Activated CD8-positive, alpha-beta T cell treated with anti-CD3 and anti-CD28 coated beads for 36 hours (primary cell): ENCODE measurements at places on chromosomes 11 and 22.

DNA sequence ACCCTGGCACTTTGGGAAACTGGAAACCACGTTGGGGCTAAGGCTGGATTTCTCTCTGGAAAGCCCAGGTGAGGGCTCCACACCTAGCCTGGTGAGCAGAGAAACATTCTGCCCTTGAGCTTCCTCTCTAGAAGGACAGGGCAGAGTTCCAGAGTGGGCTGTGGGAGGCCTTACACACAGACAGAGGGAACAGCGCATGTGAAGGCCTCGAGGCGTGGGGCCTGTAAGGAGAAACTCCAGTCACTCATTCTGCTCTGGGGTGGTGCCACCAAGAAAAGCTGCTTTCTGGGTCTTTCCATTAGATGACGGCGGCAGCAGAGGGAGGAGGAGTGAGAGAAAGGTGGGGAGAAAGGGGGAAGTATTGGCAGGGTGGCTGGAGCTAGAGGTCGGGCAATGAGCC is 183.1 kb downstream of the CHST1 start:
- no peak for DNase-seq

- no peak for DNase-seq
Observed at GRCh38 chr11:2846056-2846455, 39.5 kb downstream of the CDKN1C start.

DNA sequence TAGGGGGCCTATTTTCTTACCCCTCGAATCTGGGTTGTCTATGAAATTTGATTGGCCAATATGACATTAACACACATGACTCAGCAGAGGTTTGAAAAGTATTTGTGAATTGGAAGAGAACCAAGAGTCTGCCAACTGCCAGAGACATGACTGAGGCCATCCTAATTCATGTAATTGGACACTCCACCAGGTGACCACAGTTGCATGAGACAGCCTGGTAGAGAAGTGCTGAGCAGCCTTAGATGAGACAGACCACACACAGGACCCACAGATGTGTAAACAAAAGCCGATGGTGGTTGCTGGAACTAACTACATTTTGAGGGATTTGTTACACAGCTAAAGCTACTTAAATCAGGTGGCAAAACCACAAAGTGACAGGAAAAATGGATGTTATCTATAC is 855 bp upstream of the MS4A5 start:
- no peak for DNase-seq

DNA sequence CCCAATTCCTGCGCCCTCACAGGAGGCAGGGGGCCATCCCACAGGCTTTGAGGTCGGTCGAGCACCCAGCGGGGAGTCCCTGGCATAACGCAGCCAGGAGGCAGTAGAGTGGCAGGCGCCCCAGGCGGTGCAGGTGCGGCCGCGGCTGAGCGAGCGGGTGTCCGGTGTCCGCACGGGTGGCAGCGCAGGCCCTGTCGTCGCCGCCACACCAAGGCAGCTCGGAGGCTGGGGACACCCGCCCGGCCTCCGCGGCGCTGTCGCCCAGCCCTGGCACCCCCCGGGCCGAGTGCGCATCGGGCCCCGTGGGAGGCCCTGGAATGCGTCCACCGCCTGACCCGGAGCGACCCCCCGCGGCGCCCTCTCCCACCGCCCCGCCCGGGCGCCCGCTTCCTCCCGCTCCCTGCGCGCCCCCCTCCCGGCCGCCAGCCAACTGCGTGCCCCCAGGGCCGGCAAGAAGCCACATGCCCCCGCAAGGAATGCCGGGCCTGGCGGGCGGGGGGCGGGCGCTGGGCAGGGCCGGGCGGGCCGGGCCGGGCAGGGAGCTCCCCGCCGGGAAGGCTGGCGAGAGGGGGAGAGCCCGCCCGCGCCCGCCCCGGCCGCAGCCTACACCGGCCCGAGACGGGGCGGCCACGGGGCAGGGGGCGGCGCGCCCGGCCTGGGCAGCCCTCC is 33.9 kb downstream of the PRDM11 start:
- DNase-seq = peak; percentile 42
